CD4-positive, alpha-beta T cell treated with Interleukin-12 subunit alpha and Interleukin-12 subunit beta, for 1 hour (primary cell): ENCODE measurements at places on chromosomes 12 and 14.

DNA sequence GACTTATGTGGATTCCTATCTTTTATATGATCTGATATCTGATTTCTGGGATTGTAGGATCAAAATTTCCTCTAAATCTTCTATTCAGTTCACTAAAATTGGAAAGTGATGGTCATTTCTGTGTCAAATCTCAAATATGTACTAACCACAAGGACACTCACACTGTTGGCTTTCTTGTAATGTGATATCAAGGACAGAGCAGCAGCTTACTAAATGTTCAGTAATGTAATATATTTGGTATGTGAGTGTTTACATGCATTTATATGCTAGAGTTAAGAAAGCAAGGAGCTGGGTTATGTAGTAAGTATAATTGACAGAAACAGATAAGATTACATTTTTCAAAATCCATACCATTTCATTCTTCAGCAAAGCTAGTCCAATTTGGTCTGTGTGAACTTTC, 16.5 kb downstream of the PUS7L start:
- no peak for DNase-seq

GRCh38 chr12:82027612-82028011, 268.5 kb upstream of the PPFIA2 start:
- DNase-seq: no peak

DNA sequence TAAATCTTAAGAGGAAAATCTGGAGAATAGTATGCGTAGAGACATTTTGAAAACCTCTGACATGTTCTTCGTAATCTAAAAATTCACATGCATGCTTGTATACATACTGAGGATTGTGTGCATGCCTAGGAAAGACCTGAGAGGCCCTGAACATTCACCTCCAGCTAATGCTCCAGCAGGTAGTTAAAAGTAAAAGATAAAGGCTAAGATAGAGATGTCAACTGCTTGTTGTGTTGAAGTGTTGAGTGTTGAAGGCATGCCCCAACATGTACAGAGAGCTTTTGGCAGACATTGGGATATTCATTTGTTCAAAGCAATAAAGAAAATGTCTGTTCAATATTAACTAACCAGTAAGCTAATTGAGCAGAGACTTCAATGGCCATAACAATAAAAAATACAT, 118.6 kb upstream of the SYT1 start:
- no peak for DNase-seq

DNA sequence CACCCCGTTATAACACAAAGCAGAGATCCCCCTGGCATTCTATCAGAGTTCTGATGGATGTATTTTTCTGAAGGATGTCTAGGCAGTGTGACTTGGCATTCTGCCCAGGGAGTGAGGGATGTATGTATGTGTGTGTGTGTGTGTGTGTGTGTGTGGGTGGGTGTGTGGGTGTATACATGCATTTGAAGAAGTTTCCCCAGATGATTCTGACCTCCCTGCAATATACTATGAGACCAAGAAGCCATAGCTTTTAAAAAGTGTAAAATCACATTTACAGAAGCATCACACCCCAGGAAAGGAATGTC, 59.7 kb upstream of the NAP1L1 start:
- peak; percentile 40 for DNase-seq

DNA sequence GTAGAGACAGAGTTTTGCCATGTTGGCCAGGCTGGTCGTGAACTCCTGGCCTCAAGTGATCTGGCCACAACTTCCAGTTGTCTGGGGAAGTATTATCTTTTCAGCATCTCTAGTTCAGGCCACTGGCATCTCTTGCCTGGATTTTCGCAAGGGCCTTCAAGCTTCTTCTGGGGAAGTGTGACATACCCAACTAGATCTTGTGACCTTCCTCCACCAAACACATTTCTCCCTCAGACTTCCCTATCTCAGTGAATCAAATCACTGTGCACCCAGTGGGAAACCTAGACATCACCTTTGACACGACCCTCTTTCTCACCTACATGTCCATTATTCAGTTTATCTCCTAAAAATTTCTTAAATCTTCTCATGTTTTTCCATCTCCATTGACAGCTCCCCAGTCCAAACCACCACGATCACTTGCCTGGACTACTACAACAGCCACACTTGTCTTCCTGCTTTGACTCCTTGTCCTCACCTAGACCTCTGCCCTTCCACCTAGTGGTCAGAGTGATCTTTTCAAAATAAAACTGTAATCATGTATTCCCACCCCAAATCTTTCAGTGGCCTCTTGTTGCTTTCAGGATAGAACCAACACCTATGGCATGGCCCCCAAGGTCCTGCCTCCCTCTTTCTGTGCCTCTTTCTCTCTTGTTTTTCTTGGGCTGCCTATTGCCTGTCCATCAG, 3.3 kb downstream of the EEF1AKMT3 start:
- no peak for DNase-seq

GRCh38 chr14:103292426-103293374, 41.3 kb upstream of the EIF5 start:
- DNase-seq: peak; percentile 68

- DNase-seq: no peak
Measured at GRCh38 chr12:1531153-1531653, 63.2 kb downstream of the FBXL14 start.

DNA sequence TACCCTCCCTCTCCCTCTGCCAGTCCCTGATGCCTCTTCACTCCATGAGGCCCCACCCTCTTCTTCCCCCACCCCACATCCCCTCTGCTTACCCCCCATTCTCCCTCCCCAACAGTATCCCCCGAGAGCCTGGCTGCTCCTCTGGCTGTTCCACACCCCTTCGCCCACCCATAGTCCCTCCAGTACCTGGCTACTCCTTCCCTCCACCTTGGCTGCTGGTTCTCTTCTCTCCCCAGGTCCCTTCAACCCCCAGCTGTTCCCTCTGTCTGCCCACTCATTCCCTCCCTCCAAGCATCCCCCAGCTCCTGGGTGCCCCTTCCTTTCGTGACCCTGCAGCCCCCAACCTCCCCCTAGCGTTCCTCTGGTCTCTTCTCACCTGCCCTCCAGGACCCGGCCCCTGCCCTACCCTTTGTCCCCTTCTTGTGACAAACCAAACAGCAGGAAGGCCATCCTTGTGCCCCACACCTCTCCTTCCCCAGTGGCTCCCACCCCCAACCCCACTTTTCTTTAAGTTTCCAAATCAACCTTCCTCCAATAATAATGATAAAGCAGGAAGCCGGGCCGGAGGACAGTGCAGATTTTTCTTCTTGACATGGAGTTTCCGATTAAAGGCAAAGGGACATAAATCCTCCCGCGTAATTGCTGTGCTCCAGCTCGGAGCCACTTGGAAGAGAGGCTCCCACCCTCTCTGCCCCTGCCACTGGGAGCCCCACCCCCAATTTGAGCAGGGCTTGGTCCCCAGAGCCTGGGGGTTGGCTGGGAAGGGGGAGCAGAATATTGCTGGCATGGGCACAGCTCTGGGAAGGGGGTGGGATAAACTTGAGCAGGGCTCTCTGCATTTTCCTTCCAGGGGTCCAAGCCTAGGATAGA, 40.0 kb downstream of the SMUG1 start:
- no peak for DNase-seq

- no peak for DNase-seq
Measured at GRCh38 chr12:2336409-2336829, 283.6 kb downstream of the CACNA1C start.

DNA sequence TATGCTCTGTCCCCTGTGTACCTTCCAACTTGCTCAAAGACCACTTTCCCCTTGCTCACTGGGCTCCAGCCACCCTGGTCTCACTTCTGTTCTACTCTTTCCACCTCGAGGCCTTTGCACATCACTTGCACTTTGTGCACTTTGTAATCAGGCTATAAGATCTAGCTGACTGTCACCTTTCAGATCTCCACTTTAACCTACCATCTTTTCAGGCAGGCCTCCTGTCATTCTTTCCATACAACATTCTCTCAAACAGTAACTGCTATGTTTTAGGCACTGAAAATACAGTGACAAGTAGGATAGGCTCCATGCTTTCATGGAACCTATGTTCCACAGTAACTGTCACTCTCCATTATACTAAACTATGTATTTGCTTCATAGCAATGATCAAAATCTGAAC, 14.0 kb downstream of the CPM start:
- no peak for DNase-seq

DNA sequence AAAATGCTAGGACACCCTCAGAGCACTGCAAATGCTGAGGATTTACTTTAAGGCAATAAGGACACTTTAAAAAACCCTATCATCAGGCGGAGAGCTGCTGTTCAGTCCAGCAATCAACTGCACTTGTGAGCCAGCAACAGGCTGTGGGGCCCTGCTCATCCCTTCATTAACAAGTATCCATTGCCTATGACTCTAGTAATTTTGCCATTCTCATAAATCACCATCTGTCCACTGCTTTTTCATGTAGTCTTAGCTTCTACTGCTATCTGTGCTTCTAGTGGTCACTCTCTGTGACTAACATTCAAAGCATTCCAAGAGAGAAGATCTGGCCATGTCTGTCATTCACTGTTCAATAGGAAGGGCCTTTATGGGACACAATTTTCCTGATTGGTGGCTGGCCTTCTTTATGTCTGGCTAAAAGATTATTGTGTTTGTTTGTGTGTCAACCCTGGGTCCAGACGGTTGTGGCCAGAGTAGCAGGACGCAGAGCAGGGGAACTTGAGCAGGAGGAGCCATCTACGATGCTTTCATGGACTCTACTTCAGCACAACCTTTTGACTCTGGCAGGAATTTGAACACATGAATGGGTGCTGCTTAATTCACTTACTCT, 3.6 kb upstream of the KRAS start:
- DNase-seq: no peak

DNA sequence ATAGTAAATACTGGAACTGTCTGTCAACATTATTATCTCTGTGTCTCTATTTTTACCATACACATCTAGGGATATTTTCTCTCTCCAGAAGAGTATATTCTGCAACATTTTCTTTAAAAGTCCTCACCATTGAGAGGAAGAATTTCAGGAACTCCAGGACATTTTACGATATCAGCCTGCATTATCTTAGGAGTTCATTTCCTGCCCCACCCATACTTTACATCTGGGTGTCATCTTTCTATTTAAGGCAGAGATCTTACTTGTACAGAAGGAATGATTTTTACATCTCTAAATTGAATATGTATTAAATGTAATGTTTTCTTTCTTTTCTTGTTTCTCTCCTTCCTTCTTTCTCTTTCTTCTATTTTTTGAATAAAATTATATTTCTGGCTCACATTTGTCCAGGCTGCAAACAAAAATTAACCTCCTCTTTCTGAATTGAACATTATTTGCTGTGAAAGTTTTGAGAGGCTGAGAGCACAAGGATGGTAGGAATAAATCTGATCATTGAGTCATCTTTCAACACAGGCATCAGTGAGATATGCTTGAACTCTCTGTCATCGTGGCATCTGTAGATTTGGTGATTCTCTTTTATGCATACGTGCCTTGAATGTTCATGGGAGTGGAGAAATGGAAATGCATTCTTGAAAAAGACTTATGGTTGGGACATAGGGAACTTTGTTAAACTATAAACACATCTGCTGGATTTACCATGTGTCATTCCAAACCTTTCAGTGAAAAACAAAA, 753.6 kb downstream of the SLC16A7 start:
- DNase-seq: no peak

DNA sequence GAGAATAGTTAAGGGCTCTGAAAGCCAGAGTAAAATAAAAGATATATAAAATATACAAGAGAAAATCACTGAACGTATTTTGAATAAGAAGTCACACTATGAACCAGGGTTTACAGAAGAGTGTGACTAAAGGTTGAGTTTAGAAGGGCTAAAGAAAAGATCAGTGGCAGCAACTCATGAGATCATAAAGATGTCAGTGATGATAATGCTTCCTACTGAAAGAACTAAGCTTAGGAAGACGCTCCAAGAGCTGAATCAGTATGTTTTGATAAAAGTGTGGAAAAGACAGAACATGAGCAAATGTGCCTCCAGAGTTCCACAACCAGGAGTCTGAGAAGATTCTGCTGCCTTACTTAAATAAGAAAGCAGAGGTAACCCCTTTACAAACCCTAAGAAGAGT, 74.6 kb downstream of the KITLG start:
- no peak for DNase-seq

- no peak for DNase-seq
Measured at GRCh38 chr12:132319991-132320570, 9.3 kb downstream of the GALNT9 start.

GRCh38 chr12:124179936-124180607, 114.8 kb upstream of the RFLNA start:
- no peak for DNase-seq

DNA sequence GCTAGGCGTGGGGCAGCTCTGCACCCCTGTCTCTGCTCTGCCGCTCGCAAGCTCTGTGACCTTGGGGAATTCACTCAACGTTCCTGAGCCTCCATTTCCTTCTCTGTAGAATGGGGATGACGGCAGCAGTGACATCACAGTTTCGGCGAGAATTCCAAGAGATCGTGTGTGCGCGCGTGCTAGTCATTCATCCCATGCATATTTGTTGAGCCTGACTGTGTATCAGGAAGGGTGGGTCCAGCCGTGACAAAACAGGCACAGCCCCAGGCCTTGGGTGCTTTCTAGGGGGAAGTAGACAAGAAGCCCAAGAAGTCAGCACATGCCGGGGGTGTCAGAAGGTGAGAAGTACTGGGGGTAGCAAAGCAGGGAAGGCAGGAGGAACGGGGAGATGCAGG, 145.6 kb upstream of the NCOR2 start:
- DNase-seq: peak; percentile 26

GRCh38 chr12:93846936-93847516, 169.9 kb downstream of the CRADD start:
- DNase-seq: no peak

DNA sequence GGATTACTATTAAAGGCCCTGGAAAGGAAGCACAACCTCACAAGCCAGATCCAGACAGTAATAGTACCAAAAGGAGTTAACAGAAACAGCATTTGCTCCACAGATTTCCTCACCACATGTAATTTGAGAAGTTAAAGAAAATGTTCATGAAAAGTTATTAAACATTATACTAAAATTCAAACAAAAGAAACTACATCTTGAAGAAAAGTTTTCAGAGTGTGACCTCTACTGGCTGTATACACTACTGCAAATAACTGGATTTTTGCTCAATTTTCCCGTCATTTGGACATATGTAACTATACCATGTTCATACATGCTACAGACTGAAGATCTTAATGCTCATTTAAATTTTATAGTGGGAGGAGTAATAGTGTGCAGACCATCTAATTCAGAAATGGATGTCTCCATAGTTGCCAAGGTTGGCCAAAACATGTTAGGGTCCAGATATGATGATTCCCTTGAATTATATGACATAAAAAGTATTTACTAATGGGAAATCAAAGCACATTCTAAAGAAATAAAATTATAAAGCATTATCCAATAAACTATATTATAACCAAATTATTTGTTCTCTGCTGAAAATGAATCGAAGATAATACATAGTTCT, 5.6 kb downstream of the KRR1 start:
- peak; percentile 50 for DNase-seq

DNA sequence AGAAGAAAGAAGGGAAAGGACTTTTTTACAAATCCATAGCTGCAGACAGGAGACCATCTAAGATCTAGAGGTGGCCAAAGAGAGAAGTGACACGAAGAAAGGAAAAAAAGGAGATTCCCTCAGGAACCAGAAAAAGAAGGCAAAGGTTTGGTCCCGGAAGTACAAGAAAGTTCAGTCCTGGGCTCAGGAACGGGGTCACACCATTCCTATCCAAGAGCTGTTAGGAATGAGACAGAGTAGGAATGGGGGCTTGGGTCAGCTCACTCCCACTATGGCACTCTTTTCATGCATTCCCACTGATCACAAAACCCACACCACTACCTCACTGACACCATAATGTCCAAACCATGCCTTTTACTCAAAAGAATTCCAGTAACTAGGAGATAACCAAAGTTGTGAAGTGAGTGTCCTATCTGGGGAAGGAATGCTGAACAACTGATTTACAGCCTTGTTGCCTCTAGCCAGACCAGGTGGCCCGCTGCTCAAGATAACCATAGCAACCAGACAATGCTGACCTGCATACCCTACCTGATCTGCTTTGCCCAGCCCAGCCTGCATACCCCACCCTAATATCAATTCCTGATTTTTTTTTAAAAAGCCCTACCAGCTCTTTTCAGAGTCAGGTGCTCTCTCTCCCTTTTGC, 8.4 kb downstream of the PPP2R3C start:
- DNase-seq: no peak
